ENCODE measurements at places on chromosomes 7 and 10.
A peak's percentile ranks its signal among the peaks of the same experiment; 100 is the strongest.

- peak; percentile 24 for DNase-seq
These were observed 635 bp downstream of the ZNF12 start for GRCh38 chr7:6705959-6706665.

DNA sequence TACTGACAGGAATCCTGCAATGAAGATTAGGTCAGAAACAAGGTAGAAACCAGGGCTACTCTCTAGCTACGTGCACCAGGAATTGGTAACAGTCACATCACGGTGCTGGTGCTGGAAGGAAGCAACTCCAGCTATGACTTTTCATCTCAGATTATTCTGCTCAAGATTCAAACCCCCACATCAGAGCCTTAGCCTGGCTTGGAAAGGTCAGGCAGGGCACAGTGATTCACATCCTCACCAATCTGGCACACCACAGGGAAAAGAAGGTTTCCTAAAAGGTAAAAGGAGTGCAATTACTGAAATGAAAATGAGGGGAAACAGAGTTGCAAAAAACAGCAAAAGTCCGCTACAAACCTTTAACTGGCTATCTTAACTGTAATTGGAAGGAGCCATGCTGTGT lies 240.2 kb upstream of the NPSR1 start:
- DNase-seq: no peak

- DNase-seq: peak; percentile 10
These were observed 330.1 kb upstream of the PHF14 start for GRCh38 chr7:10643545-10643944.

DNA sequence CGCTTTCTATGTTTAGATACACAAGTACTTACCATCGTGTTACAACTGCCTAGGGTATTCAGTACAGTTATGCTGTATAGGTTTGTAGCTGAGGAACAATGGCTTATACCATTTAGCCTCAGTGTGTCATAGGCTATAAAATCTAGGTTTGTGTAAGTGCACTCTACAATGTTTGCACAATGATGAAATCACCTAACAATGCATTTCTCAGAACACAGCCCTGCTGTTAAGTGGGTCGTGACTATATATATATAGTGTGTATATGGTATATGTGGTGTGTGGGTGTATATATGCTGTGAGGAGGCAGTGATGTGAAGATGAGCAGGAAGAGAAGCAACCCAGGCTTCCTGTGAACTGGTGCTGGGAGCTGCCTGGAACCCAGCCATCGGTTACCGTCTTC lies 65.6 kb upstream of the MKI67 start:
- DNase-seq: no peak

GRCh38 chr10:66654861-66655260 lies 271.0 kb upstream of the LRRTM3 start:
- no peak for DNase-seq

GRCh38 chr10:88541116-88541626 lies 41.9 kb downstream of the RNLS start:
- DNase-seq: no peak

Measured in CD4-positive, alpha-beta T cell treated with Interleukin-17A for 1 hour (primary cell).